Urinary bladder (tissue), 4 donors: ENCODE measurements at places on chromosomes 5 and 9. TPM values are rescaled to one million over a fixed set of nuclear protein-coding genes. Genes with fewer than 3 reads are reported as not detected.

- DNase-seq = no peak
Observed at GRCh38 chr5:159504106-159504856, 174.0 kb upstream of the IL12B start.

The SEC24A gene
- total RNA-seq = 52.7 TPM

The AK8 gene
- 1.0 TPM for total RNA-seq

The TAS2R1 gene
- total RNA-seq = not detected

DNA sequence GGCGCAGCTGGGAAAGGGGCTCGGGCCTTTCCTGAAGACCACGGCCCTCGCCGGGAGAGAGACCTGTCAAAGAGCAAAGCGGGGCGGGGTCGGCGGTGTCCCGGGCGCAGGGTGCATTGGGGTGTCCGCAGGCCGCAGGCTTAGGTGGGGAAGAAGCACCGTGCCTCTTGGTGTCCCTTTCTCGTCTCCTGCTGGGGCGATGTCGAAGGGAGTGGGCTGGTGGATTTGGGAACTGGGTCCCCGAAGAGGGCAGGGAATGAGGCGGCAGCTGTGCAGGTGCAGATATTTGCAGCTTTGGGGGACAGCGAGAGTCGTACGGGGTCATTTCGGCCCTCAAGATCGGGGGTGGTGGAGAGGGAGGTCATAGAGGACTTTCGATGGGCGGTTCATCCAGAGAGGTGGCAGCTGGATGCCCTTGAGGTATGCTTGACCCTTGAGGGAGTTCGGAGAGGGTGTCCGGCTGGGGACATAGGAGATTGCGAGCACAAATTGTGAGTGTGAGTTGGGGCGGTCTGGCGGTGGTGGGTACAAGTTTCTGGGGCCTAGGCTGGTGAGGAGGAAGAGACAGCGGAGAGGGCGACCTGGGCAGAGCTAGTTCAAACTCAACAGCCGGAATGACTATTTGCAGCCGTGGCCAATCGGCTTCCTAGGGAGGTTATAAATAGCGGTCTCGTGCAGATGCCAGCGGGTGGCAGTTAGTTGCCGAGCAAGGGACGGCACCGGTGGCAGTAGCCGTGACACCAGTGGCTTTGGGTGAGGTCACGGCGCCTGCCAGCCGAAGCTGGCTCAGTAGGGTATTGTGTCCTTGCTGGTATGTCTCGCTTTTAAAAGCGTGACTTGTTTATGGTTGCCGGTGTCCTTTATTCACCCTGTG lies 601 bp downstream of the NNT start:
- DNase-seq = no peak

DNA sequence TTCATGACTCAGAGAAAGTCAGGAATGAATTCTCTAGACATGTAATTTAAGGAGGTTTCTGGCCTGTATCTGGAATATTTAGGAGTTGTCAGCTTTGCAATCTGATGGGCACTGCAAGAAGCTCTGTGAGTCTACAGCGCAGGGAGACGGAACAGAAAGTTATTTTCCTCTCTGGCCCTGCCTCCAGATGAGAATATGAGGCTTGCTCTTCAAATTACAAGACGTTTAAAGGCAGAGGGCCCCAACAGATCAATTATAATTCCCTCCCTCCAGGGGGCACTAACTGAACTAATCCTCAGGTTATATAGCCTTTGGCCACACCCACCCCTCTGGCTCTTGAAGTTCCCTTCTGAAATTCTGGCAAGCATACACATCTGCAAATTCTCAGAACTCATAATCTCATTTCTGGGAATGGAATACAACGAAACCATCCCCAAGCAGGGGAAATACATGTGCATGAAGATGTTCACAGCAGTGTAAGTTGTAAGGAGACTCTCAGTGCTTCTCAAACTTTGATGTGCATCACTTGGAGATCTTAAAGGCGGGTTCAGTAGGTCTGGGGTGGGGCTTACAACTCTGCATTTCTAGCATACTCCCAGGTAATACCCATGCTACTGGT lies 307.6 kb downstream of the CWC27 start:
- DNase-seq = no peak

DNA sequence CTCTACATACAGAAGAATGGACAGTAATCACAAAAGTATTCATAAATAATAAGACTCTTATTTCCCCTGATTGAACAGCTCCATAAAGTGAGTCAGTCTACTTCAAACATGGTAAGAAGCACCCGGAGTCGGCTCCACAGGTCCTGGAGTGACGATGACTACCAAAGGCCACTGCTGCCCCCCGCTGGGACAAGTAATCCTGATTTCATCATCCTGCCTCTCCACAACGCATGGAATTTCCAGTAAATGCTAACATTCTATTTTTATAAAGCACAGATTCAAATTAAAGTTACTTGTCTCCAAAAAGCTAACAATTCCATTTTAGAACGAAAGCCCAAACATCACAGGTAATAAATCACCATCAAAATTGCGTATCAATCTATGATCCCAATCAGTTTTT lies 16.2 kb downstream of the ATPSCKMT start:
- no peak for DNase-seq

The NUTM2G gene
- not detected for total RNA-seq

DNA sequence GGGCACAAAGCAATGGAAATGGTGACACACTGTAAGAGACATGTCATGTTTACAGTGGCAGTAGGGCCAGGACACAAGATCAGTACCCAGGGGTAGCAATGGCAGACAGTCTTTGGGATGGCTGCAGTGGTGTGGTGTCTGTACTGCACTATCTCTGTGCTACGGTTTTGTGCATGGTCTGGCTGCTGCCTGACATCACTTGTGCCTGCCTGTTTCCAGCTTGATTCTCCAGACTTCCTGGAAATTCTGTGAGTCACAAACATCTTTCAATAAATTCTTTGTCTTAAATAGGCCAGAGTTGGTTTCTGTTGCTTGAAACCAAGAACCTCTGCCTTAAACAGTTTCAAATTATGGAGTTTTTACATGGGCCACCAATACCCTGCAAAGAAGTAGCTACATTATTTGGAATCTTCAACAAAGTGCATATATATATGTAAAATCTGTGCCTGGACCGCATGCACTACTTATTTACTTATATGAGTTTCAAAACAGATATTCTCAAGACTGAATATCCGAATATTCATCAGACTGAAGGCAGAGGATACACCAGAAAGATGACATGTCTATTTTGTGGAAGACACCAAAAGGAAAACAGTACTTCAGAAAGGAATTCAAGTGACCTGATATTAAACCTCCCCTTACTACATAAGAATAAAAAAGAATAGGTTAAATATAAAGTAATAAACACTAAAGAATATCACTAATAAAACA lies 188.1 kb downstream of the RFX3 start:
- no peak for DNase-seq
